ENCODE measurements at places on chromosomes 12 and 14.

DNA sequence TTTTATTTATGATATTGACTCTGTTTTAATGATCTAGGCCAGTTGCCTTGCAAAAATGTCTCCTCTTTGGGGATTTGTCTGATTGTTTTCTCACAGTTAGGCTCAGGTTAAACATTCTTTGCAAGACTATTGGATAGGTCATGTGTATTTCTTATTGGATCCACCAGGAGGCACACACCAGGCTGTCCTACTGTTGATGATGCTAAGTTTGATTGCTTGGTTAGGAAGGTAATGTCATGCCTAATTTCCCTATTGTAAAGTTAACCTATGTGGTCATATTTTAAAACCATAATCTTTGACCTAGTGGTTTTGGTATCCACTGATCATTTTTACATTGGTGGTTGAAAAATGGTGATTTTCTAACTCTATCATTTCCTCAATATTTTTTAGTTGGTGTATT, 137.1 kb downstream of the BRMS1L start:
- DNase-seq = no peak

DNA sequence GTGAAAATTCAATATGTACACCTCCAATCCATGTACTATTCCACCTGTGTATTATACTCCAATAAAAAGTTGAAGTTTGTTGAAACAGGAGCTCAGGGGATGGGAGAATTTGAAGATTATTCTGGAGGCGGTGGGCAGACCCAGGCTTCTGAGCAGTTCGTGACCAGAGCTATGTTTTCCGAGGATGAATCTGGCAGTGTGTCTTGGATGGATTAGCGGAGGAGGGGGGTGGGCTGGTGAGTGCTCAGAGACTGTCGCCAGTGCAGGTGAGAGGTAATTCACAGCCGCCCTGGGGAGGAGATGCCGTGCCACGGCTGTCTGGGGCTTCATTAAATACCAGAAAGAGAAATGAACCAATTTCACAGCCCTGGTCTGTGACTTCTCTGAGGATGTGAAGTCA, 283.0 kb upstream of the RTL1 start:
- DNase-seq = no peak

DNA sequence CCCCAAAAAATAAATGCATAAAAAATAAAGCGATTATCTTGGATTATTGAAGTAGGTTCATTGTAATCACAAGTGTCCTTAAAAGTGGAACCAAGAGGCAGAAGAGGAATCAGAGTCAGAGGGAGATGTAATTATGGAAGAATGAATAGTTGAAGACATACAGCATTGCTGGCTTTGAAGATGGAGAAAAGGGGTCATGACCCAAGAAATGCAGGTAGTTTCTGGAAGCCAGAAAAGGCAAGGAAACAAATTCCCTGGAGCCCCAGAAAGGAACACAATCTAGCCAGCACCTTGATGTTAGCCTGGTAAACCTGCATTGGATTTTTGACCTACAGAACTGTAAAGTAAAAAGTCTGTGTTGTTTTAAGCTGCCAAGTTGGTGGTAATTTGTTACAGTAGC, 57.5 kb upstream of the PTGR2 start:
- DNase-seq = no peak

DNA sequence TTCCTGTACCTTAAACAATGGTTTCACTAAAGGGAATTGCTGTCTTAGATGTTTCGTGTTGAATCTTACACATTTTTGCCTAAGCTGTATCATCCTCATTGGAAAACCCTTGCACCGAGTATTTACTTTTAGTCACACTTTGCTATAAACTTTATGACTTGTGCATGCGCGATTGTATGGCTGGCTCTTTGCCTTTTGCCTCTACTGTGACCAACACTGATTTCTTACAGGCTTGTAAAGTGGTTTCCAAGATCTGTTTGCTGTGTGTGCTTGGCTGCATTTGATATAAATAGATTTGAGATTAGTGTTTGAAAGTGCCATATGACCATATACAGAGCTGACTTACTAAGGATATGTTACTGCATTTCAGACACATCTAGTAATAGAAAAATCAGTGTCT, 40.5 kb downstream of the RASSF3 start:
- DNase-seq = no peak

DNA sequence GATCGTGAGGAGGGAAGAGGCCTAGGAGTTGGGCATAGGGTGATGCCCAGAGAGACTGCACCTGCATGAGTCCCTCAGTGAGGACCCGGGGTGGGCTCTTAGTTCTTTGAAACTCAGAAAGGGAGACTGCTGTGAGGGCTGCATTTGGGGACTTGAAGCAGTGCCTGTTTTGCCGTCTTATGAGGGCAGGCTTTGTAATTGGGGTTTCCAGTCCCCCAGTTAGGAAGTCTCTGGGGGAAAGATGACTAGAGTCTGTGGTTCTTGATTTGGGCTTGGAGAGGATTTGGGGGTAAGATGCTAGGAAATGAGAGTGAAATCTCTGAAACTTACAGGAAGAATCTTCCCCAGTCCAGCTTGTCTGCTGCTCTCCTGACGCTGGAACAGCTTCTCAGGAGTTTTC, 99.6 kb downstream of the ARF6 start:
- no peak for DNase-seq

DNA sequence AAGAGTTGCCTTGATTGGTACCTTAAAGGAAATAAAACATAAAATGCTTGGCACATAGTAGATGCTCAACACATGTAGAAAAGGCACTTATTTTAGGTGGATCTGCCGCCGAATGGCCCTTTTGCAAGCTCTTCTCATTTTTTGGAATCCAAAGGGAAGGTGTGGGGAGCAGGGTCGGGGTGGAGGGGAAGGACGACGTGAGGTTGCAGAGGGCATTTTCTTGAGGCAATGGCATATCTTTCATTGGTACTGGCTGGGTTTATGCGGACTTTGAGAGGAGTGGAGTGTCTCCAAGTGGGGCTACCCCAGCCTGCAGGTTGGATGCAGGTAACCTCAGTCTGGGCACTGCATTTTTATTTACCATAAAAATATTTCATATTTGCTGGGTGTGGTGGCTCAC, 8.1 kb downstream of the RTL1 start:
- no peak for DNase-seq

- DNase-seq = no peak
These were observed 11.8 kb upstream of the PLEKHG3 start for GRCh38 chr14:64692189-64692985.

- no peak for DNase-seq
These were observed 860.0 kb downstream of the RPS29 start for GRCh38 chr14:48726080-48726642.

GRCh38 chr12:122961531-122962329, 4.5 kb downstream of the ABCB9 start:
- no peak for DNase-seq

DNA sequence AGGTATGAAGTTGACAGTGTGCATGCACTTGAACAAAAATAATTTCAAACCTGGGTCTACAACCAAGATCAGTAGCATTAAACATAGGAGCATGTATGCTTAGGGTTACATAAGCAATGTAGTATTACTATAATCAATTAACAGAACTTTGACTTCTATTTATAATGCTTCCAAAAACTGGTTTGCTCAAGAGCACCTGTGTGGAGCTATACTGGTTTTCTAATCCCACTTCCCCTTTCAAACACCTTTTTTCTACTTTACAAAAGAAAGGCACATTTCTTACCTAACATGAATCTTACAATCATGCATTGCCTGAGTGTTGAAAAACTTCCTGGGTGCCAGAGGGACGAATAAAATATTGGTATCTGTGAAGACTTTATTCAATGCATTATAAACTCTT, 72.7 kb downstream of the EFCAB11 start:
- DNase-seq = no peak

DNA sequence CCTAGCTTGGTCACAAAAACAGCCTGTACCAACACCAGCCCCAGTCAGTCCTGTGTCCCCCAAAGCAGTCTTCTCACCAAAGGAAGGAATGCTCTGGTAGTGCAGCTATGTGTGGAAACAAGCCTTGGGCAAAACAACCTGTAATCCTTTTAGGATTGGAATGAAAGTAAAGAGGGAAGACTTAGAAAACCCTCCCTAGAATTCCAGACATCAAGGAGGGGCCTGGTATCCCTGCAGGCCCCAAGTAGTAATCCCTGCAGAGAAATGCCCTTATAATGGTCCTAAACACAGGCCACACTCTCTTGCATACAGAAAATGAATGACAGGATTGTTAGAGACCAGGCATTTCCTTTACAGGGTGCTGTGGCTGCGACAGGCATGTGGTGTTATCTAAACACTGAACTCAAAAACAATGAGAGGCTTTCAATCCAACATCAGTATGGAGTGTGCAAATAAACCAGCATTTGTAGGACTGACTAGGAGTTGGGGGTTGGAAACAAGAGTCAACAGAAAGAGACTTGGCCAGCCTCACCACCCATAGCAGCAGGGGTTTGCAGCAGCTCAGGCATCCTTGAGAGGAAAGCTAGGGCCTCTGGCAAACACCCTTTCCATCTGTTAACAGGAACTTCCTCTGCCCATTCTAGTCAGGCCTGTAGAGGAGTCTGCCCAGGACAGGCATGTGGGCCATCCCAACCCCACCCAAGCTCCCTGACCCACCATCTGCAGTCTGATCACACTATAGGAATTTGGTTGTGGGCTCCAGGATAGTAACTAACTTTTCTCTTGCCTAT, 59.1 kb downstream of the DCAF5 start:
- DNase-seq = no peak

- DNase-seq = no peak
These were observed 74.4 kb upstream of the COCH start for GRCh38 chr14:30799933-30800332.

DNA sequence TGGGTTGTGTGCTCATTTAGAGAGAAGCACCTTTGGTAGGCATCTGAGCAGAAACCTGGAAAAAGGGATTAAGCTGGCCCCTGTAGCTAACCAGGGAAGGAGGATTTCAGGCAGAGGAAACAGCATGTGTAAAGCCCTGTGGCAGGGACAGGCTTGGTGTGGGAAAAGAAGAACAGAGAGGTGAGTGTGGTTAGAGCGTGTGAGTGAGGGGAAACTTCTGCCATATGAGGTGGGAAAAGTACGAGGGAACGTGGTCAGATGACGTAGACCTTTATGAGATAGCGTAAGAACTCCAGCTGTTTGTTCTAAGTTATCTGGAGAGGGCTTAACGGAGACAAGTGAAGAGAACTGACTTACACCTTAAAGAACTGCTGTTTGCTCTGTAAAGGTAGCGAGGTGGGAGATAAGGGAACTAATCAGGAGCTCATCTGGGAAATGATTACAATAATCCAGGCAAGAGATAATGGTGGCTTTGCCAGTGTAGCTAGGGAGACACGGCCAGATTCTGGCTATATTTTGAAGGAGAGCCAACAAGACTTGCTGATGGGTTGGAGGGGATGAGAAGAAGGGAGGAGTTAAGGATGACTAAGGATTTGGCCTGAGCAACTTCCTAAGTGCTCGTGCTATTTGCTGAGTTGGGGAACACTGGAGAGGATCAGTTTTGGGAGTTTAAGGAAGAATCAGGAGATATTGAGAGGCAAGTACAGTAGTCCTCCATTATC, 234.0 kb downstream of the ETNK1 start:
- no peak for DNase-seq

- DNase-seq = no peak
These were observed 314.8 kb upstream of the TBX3 start for GRCh38 chr12:114998750-114999128.

DNA sequence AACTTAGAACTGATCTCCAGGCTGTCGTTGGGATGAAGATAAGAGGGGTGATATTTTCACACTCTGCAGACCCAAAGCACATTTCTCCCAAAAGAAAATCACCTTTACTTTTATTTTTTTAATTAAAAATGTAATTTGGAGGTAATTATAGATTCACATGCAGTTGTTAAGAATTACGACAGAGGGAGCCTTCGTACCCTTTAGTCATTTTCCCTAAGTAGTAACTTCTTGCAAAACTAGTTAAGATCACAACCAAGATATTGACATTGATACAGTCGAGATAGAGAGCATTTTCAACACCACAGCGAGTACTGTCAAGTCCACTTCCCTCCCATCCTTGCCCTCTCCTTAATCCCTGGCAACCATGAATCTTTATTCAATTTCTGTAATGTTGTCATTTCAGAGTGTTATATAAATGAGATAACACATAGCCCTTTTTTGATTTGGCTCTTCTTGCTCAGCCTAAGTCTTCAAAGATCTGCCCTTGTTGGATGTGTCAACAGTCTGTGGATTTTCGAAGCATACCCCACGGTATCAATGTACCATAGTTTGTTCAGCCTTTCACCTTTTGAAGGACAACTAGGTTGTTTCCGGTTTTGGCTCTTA, 39.6 kb downstream of the DNAH10 start:
- DNase-seq = no peak

GRCh38 chr12:99810718-99811593, 163.4 kb downstream of the GARIN6 start:
- no peak for DNase-seq

DNA sequence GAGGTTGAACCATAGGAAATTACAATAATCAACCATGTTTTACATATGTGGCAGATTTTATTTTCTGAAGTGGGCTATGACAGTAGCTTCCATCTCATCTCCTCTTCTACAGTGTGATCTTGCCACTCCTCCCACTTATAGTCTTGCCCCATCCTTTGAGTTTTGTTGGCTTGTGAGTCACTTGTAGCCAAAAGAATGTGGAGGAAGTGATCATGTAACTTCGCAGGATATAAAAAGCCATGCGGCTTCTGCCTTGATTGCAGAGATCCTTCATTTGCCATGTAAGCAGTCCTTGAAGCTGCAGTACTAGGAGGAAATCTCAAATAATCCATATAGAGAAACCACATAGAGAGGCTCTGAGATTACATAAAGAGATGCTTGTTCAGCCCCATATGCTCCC, 13.7 kb upstream of the ZNF84 start:
- DNase-seq = no peak

DNA sequence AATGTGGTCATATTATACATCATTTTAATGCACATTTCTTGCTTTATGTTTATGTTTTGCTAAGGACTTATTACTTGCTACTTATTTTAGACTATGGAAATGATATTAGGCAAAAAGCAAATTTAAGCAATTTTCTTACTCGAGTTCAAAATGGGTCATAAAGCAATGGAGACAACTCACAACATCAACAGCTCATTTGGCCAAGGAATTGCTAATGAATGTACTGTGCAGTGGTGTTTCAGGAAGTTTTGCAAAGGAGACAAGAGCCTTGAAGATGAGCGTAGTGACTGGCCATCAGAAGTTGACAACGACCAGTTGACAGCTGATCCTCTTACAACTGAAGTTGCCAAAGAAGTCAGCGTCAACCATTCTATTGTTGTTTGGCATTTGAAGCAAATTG, 831.8 kb upstream of the SEL1L start:
- DNase-seq = no peak

DNA sequence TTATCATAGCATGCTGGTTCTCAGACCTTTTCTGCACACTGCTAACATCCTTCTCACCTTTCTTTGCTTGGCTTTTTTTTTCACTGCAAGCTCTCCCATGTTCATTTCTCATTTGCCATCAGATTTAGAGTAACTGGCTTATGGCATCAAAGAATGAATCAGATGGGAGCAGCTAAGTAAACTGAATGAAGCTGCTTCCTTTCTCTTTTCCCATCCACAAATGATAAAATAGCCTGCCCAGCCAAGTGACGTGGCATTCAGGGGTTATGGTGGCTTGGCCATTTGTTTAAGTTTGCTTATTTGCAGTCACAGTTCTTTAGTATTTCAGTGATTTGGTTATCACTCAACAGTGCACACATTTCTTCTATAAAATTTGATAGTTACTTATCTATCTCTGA, 708.6 kb downstream of the DIO2 start:
- DNase-seq = no peak

- DNase-seq = no peak
These were observed 355.3 kb downstream of the GLT1D1 start for GRCh38 chr12:129208566-129208965.

- DNase-seq = no peak
These were observed 2.3 kb upstream of the ESPL1 start for GRCh38 chr12:53265783-53266182.

- DNase-seq = no peak
These were observed 260.3 kb upstream of the E2F7 start for GRCh38 chr12:77325511-77326236.

- DNase-seq = no peak
These were observed 15.1 kb downstream of the EPYC start for GRCh38 chr12:90989686-90990111.
